Hindlimb muscle (tissue), 1 donor: ENCODE measurements at places on chromosomes 13 and 19.

DNA sequence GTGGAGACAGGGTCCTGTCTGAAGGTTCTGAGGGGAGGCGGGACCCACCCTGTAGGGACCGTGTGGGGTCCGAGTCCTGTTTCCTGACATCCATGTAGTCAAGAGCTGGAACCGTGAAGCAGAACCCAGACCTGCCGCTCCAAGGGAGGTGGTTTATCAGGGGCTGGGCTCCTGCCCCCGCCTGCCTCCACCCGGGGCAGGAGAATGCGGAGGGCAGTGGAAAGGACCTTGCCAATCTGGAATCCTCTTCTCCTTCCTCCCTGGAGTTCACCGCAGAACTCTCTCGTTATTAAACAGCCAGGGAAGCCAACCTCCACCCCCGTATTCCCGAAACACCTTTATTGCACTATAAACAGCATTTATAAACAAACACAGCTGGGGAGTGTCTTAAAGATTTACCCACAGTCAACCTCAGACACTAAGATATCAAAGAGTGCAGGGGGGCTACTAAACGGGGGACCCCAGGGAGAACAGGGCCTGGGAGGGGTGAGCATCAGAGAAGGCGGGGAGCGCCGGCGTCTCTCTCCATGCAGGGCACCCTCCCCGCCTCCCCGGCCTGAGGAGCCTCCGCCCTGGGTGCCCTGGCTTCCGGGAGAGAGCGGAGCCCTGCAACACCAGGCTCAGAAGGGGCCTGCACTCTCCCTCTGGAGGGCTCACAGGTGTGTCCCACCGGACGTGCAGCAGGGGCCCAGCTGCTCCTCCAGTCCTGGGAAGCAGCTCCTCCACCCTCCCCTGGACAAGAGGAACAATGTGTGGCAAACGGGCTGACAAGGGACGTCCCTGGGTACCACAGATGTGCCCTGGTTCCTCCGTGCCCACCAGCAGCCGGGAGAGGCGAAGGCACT is 3.6 kb downstream of the C2CD4C start:
- DNase-seq = no peak

GRCh38 chr13:28329395-28330158 is 165.4 kb downstream of the FLT1 start:
- no peak for DNase-seq

- DNase-seq = no peak
Measured at GRCh38 chr13:38819596-38819995, 132.7 kb downstream of the FREM2 start.

DNA sequence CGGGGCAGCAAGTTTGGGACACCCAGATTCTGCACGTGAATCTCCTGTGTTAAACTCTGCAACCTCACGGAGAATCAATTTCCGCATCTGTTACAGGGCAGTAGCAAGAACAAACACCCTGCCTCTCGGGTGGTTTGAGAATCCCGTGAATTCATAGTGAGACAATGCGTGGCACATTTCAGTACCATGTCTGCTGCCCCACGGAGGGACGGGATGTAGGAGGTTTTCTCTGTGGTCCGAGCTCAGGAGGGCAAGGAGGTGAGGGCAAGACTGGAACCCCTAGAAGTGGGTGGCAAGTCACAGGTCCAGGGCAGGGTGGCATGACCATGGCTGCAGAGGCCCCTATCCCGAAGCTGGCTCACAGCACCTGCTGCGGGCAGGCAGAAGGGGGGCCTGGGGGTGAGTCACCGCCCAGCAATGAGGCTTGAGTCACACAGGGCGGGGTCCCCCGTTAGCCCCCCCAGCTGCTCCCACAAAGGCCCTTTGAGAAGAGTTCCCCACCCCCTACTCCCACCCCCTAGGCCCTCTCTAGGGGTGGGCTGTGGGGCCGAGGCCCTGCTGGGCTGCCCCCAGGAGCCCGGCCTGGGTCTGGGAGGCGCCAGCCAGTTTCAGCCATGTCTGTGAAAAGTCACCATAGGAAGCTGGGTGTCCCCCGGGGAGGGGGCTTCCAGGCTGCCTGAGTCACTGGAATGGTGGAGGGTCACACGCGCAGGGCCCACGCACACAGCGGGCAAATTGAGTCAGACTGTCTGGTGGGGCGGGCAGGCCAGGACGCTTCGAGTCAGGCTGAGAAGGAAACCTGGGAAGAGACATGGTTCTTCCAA is 25.8 kb upstream of the NANOS3 start:
- DNase-seq = peak; percentile 79

DNA sequence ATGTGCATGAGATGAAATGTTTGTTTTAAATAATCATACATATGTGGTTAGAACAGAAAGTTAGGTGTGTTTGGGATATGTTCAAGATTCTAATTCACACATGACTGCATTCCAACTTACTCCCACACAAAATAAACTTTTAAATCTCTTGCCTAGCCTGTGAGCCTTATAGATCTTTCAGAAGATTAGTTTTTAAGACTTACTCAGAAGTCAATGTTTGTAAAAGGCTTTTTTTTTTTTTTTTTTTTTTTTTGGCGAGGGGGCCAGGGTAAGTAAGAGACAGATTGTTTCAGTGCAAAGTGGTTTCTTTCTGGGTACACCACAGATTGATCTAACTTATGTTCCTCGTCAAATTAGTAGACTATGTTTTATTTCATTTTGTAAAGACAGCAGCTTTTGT is 39.1 kb downstream of the GPR180 start:
- no peak for DNase-seq

- DNase-seq = no peak
Measured at GRCh38 chr19:31537136-31537535, 187.9 kb upstream of the TSHZ3 start.

GRCh38 chr13:64819081-64819480 is 2411.1 kb downstream of the PCDH9 start:
- no peak for DNase-seq

DNA sequence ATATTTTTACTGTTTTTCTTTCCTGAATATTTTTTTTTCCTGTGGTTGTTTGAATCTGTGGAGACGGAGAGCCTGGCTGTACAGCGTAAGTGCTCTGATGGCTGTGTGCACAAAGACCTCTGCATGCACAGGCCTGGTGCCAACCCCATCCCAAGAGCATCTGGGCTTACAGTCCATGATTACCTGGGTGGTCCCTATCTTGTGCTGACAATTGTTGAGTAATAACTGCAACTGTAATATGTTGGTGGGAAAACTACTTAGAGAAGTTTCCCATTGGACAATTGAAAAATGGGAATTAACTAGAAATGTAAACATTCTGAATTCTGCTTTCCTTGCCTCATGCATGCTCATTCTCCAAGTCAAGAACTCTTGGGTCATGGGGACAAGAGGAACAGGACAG is 268.7 kb downstream of the SHISA2 start:
- no peak for DNase-seq

GRCh38 chr19:4124638-4125037 is 716 bp upstream of the MAP2K2 start:
- DNase-seq = no peak

DNA sequence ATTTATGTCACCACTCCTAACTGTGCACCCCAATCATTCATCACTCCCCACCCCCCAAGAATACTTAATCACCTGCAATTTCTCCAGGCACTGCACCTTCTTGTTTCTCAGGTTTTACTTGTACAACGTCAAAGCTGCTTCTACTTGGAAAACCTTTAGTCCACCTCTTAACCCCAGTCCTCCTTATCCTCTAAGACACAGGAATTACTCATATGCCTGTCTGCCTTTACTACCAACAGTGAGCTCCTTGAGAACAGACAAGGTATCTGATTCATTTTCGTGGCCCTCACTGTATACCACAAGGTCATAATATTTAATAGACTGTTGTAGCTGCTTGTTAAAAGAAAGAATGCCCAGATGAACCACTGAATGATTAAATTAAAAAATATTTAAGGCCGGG is 21.0 kb upstream of the NDFIP2 start:
- DNase-seq = no peak
